CD8-positive, alpha-beta memory T cell (primary cell): ENCODE measurements at places on chromosomes 16 and 17.

DNA sequence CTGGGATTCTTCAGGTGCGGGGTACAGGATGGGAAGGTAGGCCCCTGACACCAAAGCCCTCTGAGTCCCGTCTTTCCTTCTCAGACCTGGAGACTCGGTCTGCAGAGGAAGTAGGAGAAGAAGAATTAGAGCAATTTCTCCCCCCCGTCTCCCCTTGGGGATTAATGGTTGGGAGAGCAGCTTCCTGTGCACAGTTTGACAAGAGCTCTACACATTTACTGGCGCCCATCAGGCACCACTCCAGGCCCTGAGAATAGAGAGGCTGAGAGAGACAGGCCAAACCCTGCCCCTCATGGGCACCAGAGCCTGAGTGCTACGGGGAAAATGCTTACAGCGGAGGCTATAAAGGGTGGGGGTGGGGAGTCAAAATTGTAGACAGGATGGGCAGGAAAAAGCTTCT, 3.5 kb upstream of the C16orf74 start:
- no peak for DNase-seq

- DNase-seq, result no peak
These were observed 24.4 kb downstream of the SRL start for GRCh38 chr16:4217204-4218131.

DNA sequence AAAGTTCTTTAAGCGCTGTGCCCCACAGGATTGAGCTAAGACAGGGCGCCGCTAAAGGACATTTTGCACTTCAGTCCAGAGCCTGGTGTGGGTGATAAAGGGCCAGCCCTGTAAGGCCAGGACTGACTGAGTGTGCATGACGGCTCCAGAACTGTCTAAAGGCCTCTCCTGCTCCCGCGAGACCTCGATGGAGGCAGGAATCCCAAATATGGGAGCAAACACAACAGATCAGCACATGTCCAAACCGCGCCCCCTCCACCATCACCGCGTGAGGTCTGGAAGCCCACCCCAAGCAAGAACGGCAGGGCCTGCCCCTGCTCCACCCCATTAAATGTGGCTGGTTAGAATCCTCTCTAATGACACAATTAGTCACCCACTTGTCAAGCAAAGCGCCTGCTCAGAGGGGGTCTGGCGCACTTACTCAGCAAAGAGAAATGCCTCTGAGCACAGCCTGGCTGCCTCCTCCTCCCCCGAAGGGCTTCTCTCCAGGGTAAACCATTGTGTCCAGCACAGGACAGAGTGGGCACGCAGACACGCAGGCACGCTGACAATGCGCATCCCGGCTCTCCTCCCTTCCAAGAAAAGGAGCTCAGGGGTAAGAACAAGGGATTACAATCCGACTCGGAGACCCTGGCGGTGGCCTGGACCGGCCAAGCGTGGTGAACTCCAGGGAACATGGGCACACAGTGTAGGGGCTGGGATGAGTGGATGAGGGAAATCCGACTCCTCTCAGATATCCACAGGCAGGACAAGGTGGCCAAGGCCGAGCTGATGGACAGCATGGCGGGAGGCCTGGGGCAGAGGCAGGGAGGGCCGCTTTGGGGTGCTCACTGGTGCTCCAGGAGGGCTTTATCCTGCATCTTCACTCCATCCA, 1.5 kb downstream of the MXRA7 start:
- no peak for DNase-seq

- DNase-seq, result no peak
These were observed 158.5 kb upstream of the RPH3AL start for GRCh38 chr17:511001-511698.

DNA sequence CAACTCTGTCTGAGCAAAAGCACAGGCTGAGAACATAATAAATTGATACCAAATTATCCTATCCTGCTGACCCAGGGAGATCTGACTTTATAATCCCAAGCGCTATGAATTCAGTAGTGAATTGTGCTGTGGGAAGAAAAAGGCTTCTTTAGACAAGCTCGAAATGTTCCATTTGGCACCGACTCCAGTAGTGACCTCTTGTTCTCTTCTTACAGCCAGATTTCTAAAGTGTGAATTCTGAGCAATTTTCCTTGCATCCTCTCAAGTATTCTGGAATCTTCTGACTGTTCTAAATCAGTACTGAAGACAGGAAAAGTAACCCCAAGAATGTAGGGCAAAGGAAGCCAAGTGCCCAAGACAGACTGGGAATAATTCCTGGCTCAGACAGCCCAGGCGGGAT, 58.2 kb downstream of the CDYL2 start:
- DNase-seq, result no peak

DNA sequence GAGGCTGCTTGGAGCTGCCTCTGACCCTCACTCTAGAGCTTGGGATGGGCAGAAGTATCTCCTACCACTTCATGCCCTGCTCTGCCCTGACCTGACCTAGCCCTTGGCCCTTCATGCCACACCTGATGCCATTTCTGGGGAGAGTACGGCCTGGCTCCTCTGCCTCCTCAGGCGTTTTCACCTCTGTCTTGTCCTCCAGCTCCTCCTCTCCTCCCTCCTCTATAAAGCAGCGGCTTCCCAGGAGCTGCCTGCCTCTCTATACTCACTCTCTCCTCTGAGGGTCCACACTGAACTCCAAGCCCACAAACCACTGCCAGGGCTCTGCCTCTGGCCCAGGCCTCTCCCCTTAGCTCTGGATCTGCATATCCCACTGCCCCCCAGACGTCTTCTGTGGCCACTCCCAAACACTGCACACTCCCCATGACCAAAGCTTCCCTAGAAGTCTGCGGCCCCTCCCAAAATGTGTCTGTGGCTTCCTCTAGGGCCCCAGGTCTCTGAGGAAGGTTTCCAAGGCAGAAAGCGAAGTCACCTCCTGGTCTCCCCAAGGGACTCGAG, 52.6 kb downstream of the PITPNM3 start:
- no peak for DNase-seq

- DNase-seq, result no peak
These were observed 108.0 kb upstream of the GOT2 start for GRCh38 chr16:58842156-58842555.
